Stimulated activated CD8-positive, alpha-beta memory T cell treated with anti-CD3 and anti-CD28 coated beads, Interleukin-7, amount 100 ng/mL, for 48 hours (primary cell): ENCODE measurements at places on chromosomes 3 and 15.

DNA sequence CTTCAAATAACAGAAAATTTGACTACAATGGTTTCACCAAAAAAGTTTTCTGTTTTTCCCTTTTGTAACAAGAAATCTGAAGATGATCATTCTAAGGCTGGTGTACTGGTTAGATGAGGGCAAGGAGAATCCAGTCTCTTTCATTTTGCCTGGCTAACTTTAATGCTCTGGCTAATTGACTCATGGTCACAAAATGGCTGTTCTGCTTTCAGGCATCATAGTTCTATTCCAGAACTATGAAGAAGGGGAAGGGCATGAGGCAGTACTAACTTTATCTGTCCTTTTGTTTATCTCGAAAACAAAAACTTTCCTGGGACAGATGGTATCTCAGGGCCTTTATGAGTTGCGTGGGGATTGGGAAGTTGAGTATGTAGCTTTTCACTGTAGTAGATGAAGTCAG lies 50.4 kb downstream of the SLC25A26 start:
- no peak for DNase-seq

GRCh38 chr3:14357463-14357862 lies 44.9 kb upstream of the SLC6A6 start:
- no peak for DNase-seq

GRCh38 chr3:180383332-180384020 lies 218.5 kb upstream of the TTC14 start:
- no peak for DNase-seq

GRCh38 chr3:6179761-6180160 lies 681.2 kb upstream of the GRM7 start:
- DNase-seq, result no peak

DNA sequence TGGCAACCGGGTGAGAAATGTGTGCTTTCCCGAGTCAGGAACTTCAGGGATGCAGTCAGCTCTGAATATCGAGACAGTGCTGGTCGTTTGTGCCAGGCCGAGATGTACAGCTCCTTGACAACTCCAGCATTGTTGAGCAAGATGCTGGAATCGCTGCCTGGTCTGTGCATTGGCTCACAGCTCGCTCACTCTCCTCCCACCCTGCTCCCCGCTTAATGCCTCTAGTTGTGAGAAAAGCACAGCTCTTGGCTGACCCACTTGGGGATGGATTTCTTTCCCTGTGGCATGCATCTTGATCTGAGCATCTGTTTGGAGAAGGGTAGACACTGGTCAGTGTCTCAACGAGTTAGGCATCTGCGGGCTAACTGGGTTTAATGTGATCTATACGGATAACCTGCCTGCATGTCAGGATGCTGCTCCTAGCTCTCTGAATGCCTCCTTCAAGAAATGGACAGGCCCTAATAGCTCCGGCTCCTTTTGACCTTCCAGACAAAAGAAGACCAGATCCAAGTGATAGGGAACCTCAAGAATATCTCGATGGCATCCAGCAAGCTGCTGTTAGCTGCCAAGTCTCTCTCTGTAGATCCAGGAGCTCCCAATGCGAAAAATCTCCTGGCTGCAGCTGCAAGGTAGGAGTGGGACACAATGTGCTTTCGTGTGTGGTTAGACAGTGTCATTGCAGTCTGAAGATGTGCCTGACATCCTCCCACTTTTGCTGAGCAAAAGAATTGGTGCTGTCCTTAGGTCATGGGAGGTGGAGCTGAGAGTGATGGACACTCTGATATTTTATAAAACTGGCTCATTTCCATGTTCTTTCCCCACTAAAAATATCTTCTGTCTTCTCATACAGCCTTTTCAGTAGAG lies 302.2 kb upstream of the TPM1 start:
- no peak for DNase-seq

- no peak for DNase-seq
Observed at GRCh38 chr3:177561365-177561764, 364.1 kb upstream of the TBL1XR1 start.

GRCh38 chr3:34998902-34999301 lies 640.4 kb upstream of the ARPP21 start:
- DNase-seq, result no peak

DNA sequence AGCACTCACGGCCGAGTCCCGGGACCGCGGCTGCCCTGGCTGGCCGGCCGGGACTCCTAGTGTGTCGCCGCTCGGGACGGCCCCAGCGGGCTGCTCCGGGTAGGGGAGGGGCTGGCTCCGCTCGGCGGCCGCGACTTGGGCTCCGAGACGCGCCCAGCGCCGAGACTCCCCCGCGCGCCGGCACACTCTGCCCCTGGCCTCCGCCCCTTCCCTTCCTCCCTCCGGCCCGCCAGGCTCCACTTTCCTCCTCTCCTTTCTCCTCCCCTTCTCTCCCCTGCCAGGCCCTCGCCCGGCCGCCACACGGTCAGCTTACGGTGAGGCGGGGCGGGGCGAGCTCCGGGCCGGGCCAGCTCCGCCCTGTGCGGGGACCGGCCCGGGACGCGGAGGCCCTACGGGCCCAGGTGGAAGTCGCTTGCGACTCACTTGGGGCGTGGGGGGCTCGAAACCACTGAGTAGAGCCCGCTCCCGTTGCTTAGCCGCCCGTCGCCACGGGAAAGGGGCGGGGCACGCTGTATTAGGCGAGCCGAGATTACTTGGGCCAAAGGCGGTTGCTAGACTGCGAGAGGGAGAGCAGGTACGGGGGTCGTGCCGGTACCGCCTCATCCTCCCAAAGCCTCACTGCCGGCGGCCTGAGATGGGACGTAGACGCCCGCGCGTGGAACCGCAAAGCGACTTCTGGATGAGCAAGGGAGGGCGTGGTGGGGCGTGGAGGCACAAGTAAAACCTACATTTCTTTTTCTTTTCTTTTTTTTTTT lies at the start of gene ITGB5:
ITGB5 (minus strand) TSS at position 189 of the 755 bp plus-strand sequence. CDS start 365 bp downstream, outside the sequence.
- peak; percentile 21 for DNase-seq

DNA sequence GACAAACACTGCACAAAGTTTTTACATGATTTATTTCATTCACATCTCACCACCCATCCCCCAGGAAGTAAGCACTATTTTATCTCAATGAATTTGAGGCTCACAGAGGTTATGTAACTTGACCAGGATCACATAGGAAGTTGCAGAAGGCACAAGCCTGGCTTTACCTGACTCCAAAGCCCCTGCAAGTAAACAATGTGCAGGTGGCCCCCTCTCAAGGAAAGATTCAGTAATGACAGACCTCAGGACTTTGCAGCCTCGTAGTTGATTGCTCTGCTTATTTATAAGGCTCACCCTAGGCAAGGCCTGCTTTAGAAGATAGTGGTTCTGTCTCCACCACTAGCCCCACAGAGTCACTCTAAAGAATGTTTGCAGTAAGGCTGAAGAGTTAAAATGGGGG lies 79.8 kb upstream of the MDFIC2 start:
- DNase-seq, result no peak

DNA sequence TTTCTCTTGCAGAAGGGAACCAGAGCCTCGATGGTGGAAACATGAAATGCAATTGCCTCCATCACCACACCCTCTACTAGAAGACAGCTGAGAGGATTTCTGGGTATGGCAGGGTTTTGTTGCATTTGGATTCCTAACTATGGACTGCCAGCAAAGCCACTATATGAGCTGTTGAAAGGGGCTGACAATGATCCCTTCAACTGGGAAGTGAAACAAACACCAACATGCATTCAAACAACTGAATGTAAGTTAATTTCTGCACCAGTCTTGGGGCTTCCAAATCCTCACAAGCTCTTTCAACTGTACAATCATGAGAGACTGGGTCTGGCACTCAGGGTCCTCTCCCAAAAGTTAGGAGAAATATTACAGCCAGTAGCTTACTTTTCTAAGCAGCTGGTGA lies 116.7 kb upstream of the PLCL2 start:
- DNase-seq, result no peak

GRCh38 chr3:126696701-126697267 lies 7.3 kb upstream of the CHCHD6 start:
- DNase-seq, result no peak

- no peak for DNase-seq
Observed at GRCh38 chr3:34323517-34323916, 525.1 kb downstream of the PDCD6IP start.

DNA sequence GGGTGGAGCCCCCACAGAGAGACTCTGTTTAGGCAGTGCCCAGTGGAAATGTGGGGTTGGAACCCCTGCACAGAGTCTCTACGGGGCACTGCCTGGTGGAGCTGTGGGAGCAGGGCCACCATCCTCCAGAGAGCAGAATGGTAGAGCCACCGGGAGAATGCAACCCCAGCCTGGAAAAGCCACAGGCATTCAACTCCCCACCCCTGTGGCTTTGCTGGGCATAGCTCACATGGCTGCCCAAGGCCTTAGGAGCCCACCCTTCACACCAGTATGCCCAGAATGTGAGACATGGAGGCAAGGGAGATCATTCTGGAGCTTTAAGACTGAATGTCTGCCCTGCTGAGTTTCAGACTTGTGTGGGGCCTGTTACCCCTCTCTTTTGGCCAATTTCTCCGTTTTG lies 19.0 kb upstream of the CHCHD6 start:
- no peak for DNase-seq
